GM04504 (cell line): ENCODE measurements at places on chromosomes 4 and X.

GRCh38 chr4:95044324-95044837, 286.6 kb downstream of the BMPR1B start:
- no peak for DNase-seq

- DNase-seq: no peak
These were observed 12.0 kb upstream of the SLC2A9 start for GRCh38 chr4:10033191-10033881.

DNA sequence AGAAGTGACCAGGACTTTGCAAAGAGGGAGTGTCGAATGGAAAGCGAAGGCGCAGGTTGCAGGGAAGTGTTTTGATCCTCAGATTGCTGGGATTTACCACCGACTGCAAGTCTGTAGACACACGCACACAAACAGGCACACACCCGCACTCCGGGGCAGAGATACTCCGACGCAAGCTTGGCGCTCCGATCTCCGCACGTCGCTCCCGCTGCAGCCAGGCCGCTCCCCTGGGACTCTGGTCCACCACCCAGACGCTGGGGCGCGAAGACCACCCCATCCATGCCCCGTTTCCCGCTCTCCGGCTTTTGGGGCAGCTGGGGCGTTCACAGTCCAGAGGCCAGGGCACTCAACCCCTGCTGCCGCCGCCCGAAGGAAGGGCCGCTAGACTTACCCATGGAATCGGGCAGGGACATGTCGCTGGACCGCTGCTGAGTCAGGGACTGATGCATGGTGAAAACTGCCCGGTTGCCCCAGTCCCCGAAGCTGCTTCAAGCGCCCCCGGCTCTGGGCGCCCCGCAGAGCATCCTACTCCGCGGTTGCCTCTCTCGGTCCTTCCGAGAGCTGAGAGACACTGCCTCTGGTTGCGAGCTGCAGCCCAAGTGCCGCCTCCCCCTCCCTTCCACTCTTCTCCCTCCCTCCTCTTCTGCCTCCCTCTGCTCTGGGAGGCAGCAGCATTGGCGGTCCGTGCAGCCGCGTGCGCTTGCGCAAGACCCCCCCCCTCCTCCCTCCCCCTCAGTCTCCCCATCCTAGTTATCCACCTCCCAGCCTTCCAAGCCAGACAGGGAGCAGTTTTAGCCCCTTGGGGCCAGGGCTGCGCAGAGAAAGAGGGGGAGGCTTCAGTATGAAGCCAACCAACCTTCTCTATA, at the start of gene TMEM255A:
TMEM255A (minus strand) TSS at position 601 of the 866 bp plus-strand sequence; CDS start at position 449, 152 bp downstream.
- no peak for DNase-seq

DNA sequence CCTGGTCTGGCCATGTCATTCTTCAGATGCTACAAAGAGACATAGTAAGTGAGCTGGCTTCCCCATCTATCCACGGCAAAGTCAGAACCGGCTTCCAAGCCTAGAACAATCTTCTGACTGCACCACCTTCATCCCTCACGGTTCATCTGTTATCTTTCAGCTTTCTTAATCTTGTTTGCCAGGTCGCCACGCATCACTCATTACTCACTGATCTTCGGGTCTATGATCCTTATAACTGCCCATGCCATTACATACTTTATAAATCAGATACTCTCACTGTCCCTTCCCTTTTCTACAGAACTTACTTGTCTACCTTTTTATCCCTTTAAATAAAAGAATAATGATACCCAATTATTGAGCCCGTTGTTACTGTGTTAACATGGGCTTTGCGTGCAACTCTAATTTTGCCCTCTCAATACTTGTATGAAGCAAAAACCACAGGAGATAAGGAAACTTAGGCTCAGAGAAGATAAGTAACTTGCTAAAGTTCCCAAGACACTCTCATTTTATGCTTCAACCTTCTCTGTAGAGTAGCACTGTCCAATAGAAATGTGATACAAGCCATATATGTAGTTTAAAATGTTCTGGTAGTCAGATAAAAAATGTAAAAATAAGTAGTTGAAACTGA, 171.7 kb downstream of the AMELX start:
- no peak for DNase-seq

- DNase-seq: no peak
These were observed 349.7 kb downstream of the NR3C2 start for GRCh38 chr4:148092316-148093014.

DNA sequence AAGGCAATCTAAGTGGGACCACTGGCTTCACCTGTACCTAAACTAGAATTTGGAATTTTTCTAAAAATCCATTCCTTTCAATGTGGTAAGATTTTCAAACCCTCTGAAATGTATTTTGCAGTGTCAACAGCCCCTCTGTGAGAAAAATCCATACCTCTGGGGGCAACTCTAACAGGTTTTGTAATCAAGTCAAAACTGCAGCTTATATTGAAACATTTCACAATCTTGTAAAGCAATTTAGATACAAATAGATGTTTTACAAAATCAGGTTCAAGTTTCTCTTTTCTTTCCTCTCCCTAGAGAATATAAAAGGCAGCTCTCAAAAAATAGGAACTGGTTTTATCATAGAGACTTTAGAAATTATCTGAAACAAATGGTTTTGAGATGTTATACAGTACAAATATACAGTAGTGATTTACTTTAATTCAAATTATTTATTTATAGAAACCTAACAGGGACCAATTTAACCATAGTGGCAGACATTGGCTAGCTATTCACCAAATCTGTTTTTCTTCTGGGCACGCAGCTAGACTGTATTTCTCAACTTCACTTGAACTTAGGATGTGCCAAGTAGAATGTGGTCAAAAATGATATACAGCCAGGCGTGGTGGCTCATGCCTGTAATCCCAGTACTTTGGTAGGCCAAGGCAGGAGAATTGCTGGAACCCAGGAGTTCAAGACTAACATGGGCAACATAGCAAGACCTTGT, 36.3 kb upstream of the SPINK2 start:
- DNase-seq: no peak

DNA sequence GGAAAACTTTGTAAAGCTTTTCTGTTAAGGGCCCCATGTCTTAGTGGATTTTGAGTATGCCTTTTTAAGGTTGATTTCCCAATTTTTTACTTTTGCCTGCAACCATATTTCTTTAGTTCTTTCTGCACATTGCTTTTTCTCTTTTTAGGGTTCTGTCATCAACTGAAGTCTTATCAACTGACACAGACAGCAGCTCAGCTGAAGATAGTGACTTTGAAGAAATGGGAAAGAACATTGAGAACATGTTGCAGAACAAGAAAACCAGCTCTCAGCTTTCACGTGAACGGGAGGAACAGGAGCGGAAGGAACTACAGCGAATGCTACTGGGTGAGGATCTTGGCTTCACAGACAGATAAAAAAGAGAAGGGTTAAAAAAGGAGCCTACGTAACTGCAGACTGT, 27.8 kb downstream of the TAF1 start:
- no peak for DNase-seq

DNA sequence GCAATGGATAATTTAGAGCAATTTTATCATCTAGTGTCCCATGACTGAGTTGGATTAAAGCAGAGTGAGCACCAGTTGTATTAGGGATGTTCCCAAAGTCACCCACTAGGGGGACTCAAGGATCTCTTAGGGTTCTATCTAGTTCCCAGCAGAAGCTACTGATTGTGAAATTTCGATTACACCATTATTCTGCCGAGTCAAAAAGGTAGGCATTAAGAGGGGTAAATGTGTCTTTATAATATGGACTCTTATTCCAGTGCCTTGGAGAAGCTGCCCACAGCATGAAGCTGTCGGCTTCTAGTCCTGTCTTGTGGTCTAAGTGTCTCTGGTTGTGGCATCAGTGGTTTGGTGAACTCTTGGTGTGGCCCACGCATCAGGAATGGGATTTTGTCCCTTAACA, 53.3 kb downstream of the RGS12 start:
- peak; percentile 67 for DNase-seq

DNA sequence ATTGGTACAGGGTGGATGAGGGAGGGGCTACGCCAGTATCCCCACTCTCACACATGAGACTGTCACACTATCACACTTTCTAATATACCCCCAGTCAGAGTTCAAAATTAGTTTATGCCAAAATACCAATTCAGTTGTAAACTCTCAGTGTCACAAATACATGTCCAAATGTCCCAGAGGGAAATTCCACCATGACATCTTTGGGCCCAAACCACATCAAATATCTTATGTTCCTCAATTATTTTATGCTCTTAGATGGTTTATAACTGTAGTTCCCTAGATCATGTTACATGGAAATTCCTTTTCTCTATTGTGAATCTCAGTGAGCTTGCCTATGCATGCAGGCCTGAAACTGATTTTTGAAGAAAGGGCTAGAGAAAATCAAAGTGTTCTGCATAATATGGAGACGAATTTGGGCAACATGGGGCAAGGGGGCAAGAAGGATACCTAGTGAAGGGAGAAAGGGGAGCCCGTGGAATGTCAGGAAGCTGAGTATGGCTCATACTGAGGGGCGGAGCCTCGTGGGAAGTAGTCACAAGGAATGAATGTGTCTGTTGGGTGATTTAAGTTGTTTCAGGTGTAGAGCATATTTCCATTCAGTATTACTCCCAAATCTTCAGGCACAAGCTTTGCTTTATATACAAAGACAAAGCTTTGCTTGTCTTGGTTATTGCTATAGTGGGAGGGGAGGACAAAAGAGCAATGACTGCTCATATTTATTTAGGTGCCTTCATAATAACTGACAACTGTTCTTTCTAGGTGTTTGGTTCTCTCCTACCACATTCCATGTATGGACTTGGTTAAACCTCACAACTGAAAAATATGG, 40.8 kb downstream of the CLNK start:
- no peak for DNase-seq

GRCh38 chr4:98517218-98518021, 141.0 kb downstream of the TSPAN5 start:
- DNase-seq: no peak

DNA sequence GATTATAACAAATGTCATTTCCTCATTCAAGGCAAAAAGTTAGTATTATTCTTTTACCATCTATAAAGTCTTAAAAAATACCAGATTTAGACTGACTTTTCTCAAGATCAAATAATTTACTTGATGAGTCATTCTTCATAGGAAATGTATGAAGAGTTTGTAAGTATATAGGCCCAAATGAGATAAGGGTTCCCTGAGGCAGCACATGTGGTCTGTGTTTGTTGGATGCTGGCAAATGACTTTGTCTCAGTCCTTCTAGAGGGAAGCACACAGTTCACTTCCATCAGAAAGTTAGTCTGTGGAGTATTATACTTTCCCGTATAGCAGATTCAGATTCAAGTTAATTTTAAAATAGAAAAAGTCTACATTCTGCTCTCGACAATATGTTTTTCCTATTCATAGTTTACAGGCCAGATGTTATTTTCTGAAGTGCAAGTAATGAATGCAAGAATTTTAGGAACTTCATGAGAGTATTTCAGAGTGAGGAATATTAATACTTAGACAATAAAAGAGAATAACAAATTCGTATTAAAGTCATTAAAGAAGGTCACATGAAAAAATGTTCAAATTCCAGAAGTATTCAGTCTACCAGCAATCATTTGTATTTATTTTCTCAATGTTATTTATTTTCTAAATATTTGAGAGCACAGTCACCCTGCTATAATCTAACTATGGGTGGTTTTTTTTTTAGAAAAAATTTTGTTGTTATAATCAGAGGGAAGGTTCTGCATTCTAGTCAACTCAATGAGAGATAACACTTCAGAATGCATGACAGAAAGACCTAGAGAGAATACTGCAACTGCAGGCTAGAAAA, 601.8 kb upstream of the ZFP42 start:
- no peak for DNase-seq
